ENCODE measurements at places on chromosomes 1 and 21. TPM values are rescaled to one million over a fixed set of nuclear protein-coding genes. Genes with fewer than 3 reads are reported as not detected.

The CCDC30 gene
- 3.2 TPM for total RNA-seq

GRCh38 chr1:40978886-40979240 lies 633 bp upstream of the CTPS1 start:
- H3K27me3 ChIP-seq, result no peaks in the 10 kb centered on the region
- H3K36me3 ChIP-seq, result peaks cover 14% of the 10 kb centered on the region
- DNase-seq, result no peak
- H3K4me3 ChIP-seq, result peak overlapping the region; percentile 82
- peak overlapping the region; percentile 90 for H3K27ac ChIP-seq

The IVNS1ABP gene
- 67.4 TPM for total RNA-seq

GRCh38 chr21:35940074-35940927 lies 120.0 kb downstream of the SETD4 start:
- DNase-seq, result peak; percentile 74
- H3K4me3 ChIP-seq, result no peak overlapping the region
